Left renal pelvis (tissue), 4 donors: ENCODE measurements at places on chromosomes 13 and 19.
A peak's percentile ranks its signal among the peaks of the same experiment; 100 is the strongest.

DNA sequence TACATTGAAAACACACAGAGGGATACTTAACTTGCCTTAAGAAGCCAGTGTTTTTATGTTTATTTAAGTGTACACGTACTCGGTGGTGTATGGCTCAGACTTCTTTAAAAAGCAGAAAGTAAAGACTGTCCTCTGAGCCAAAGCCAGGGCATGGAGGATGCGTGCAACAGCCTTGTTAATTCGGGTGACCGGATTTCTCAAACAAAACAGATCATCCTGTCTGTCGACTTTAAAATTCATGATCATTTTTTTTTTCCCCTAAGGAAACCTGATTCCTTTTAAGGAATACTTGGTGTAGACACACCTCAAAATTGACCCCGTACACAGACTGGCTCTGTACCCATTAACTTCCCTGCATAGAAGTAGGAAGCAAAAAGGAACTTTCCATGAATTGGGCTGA is 124.7 kb upstream of the RNF113B start:
- DNase-seq, result no peak

GRCh38 chr13:42792154-42792553 is 10.8 kb downstream of the FAM216B start:
- DNase-seq, result no peak

GRCh38 chr13:32911506-32911905 is 104.7 kb upstream of the KL start:
- DNase-seq, result peak; percentile 35

DNA sequence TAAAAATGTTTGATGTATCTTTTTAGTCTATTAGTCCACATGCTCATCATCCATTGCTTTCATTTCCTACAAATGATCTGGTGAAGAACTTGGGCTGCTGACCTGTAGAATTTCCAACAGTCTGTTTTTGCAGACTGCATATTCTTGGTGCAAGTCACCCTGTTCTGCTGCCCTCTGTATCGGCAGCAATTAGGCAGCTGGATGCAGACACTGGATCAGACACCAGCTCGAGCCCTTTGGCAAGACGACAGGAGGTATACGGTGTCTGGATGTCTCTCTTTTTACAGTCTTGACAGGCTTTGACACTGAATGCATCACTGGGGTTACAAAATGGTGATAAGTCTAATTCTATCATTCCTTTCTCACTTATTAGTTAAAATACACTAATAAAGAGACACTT is 21.8 kb downstream of the MTRF1 start:
- no peak for DNase-seq

DNA sequence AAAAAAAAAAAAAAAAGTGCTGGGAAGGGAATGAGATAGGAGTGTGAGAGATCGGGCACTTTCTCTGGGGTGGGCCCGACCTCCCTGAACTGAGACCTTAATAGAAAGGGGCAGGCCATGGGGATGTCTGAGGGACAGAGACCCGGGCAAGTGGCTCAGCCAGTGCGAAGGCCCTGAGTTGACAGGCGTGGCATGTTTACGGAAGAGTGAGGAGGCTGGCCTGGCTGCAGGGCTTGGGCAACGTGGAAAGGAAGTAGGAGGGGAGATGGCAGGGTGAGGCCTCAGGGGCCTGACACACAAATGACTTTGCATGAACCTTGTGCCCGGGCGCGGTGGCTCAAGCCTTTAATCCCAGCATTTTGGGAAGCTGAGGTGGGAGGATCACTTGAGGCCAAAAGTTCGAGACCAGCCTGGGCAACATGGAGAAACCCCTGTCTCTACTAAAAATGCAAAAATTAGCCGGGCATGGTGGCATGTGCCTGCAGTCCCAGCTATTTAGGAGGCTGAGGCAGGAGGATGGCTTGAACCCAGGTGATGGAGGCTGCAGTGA is 13.9 kb downstream of the FCHO1 start:
- no peak for DNase-seq

DNA sequence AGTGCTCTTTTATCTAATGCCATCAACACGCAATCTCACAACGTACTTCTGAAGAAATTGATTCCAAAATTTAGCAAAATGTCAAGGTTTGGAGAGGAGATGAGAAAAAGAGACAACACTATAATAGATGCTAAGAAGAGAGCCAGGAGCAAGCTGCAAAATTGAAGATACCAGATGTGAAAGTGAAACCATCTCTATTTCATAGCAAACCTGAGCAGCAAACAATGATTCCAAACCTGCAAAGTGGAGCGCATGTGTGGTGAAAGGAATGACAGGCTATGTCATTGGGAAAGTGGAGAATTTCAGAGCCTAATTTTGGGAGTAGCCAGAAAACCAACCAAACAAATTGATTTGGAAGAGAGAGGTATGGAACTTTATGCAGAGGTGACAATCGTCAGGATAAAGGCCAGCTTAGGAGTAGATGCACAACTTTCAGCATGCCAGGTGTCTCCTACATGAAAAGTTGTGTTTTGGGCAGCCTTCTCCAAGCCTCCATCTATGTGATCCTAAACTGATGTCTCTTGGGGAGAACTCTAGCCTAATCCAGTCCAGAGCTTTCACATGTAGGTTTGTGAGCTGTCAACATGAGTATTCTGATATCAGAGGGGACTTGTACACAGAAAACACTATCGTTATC is 158.4 kb upstream of the FNDC3A start:
- no peak for DNase-seq

DNA sequence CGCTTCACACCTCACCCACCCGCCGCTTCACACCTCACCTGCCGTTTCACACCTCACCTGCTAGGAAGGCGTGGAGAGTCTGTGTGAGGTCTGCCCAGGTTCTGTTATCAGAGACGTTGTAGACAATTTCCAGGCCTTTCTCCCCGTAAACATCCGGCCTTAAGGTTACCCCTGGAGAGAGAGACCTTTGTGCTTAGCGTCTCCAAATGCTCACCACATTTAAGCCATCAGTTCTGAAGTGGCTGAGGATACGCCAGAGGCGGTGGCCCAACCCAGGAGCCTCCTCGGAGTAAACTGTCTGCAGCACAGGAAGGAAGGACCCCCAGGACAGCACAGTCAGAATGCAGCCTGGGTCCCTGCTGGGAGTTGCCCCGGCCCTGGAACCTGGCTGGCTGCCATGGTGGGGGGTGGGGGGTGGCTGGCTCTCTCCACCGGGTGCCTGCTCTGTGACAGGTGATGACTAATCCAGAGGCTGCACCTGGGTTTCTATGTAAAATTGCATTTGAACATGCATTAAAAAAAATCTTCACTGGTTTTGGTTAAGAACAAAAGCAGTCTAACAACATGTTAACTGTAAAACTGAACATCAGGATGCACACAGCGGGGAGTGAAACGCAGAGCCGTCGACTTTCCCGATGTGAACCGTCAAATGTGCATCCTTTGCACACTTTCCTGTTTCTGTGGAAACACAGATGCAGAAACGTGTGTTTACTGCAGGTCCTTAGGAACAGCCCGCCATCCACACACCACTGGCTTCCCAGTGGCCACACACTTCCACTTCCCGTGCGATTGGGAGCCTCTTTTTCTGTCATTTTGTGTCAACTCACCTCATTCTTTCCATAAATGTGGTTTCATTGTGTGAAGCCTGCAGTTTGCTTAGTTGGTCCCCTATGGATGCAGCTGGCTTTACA is 4.5 kb downstream of the ATP4B start:
- no peak for DNase-seq

DNA sequence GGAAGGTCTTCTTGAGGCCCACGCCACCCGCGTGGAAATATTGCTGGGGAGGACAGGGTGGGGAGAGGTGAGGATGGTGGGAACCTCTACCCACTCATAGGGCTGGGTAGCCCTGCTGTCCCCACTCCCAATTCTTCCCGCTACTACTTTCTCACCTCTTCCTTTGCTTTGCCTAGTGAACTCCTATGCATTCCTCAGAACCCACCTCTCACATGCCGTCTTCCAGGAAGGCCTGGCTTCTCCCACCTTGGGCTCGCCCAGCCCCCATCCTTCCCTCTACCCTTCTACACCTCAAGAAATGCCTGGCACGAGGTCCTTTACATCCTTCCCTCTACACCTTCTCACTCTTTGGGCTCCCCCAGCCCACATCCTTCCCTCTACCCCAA is 62.4 kb downstream of the COLGALT1 start:
- DNase-seq, result no peak

DNA sequence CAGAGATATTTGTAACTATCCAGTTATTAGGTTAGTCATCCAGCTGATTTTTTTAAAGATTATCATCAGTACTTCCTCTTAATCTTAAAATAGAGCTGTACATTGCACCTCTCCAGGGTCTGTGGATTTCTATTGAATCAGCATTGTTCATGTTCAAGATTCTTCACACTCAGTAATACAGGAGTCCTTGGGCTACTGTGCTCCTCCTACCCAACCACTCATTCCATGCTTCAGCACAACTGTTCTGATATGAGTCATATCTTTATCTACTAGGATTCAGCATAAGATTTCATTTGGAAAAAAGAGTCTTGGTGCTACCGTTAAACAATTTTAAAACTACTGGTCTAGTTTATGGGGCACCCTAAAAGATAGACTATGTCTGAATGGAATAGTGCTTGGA is 357.8 kb downstream of the DCT start:
- no peak for DNase-seq

DNA sequence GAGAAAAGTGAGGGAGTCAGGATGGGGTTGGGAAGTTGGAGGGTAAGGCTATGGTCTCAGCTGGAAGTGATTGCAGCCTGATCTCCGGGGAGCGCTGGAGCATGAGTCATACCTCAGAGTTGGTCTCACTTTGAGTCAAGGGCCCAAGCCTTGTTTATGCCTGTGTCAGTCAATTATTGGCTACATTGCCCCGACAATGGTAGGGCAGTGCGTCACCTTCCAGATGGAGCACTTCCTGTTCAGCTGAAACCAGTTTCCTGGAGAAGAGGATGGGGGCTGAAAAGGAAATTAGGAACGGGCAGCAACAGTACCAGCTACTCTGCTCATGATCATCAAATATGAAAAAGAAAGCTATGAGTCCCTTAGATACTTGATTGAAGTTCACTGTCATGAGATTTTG is 60.4 kb downstream of the ADGRE1 start:
- no peak for DNase-seq

DNA sequence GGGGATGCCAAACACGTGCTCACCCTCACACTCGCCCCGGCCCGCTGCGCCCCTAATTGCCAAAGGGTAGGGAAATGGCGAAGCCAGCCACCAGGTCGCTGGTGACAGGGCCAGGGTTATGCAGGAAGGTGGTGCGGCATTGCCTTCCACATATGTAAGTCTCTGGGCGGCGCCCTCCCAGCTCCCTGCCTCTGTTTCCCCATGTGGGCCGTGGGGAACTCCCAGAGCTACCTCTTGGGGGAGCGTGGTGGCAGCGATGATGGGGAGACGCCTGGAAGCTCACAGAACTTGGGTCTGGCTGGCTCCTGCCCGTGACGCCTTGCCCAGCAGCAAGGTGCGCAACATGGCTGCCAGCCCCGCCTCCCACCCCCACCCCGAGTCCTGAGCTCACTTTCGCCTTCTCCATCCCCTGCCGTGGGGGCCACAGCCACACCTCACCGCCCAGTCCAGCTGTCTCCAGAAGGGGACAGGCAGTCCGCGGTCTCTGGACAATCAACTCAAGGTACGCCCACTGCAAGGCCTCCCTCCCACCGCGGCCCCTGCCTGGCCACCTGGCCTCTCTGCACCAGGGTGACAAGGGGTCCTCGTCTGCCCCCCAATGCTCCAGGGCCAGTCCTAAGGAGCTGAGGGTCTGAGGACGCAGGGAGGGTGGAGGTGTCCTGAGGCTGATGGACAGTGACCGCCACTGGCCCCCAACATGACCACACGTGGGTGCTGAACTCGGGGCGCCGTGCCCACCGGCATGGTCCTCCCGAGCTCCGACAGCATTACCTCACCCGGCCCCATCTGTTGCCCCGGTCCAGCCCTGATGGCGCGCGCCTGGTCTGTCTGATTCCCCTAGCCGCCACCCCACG is 6.6 kb downstream of the C19orf25 start:
- DNase-seq, result no peak

GRCh38 chr13:100898431-100898830 is 223.8 kb upstream of the TMTC4 start:
- no peak for DNase-seq

GRCh38 chr19:50717891-50718254 is 1.7 kb downstream of the SHANK1 start:
- DNase-seq, result no peak

- no peak for DNase-seq
Measured at GRCh38 chr13:36158611-36159010, 27.4 kb upstream of the DCLK1 start.

DNA sequence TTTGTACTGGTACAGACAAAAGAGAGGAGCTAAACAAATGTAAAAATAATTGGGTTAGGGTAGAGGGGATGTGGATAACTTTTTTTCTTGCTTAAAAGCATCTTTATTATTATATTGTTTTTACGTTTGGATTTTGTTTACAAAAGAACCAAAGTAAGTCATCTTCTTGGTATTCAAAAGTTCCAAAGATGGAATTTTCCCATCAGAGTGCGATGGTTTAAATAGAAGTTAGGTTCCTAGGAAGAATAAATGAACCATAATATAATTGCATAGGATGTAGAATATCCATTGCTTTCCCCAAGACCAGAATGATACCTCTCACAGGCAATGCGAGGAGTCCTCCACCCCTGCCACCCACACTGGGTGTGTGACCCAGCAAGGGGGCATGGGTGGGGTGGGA is 99.4 kb upstream of the RNF113B start:
- no peak for DNase-seq

- DNase-seq, result no peak
Measured at GRCh38 chr13:34361560-34361959, 543.6 kb downstream of the RFC3 start.

- no peak for DNase-seq
Measured at GRCh38 chr13:30802501-30802900, 67.2 kb downstream of the ALOX5AP start.

GRCh38 chr13:108575430-108575829 is 54.0 kb upstream of the MYO16 start:
- DNase-seq, result no peak

- no peak for DNase-seq
Measured at GRCh38 chr19:57363688-57364181, 384 bp downstream of the TRAPPC2B start.

DNA sequence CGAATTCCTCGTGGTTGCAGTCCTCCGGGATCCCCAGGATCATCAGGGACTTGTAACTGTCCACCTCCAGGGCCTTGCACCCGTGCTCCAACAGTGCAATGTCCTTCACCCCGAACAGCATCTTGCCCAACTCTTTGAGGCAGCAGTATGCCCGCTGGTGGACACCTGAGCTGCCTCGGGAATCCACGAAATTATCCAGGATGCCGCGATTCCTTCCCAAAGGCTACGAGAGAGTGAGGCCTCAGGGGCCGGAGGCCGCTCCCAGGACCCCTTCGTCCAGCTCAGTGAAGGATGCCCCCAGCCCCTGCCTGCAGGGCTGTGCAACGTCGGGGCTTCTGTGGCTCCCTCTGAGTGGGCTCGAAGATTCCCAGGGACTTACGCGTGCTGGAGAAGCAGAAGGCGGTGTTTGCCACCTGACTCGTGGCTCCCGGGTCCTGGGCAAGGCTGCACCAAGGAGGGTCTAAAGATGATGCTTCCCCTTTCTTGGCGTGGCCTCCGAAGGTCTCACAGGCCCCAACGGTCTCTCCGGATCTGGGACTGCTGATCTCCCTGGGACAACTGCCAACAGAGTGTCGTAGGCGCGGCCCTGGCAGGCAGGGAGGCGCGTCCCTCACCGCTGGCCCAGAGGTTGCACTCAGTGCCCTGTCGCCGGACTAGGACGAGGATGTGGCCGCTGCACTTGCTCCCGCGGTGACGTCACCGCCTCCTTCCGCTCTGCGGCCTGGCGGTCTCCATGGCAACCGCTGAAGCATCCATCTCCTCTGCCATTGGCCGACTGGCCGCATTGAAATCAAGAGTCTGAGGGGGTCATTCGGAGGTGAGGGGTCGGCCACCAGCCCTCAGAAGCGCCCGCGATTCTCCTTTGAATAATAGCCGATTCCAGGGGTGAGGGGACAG is at the start of gene PNMA8C:
PNMA8C (minus strand) TSS at position 698 of the 897 bp plus-strand sequence; CDS start at position 121, 577 bp downstream.
- DNase-seq, result no peak
